ENCODE measurements at places on chromosomes 12 and 14.

DNA sequence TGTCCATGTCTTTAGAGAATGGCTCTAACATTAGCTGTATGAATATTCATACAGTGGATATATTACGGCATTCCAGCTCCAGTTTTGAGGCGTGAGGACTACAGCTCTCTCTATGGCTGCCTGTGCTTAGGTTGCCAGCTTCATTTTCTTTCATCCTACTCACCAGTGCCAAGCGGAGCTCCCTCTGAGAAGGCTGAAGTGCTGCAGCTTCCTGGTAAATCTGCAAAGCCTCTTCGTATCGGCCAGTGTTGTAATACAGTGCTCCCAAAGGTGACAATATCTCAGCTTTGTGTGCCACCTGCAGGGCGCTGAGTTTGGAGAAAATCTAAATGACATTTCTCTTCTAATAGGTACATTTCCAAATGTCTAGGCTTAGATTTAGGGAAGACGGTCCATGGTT, 19.8 kb upstream of the OVCH1 start:
- no peak for DNase-seq

DNA sequence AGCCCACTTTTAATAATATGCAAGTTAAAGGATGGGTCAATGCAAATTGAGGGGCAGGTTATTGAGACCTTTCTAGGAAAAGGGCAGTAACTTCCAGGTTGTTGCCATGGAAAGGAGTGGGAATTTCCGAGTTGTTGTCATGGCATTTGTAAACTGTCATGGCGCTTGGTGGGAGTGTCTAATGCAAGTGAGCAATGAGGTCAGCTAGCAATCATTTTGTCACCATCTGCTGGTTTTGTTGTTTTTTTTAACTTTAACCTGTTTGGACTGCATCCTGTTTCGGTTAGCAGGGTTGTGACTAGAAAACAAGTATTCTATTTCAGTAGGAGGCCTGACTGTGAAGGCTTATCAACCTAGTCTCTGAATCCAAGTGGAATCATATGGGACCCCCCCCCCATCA, 85.8 kb upstream of the TSPAN11 start:
- no peak for DNase-seq

DNA sequence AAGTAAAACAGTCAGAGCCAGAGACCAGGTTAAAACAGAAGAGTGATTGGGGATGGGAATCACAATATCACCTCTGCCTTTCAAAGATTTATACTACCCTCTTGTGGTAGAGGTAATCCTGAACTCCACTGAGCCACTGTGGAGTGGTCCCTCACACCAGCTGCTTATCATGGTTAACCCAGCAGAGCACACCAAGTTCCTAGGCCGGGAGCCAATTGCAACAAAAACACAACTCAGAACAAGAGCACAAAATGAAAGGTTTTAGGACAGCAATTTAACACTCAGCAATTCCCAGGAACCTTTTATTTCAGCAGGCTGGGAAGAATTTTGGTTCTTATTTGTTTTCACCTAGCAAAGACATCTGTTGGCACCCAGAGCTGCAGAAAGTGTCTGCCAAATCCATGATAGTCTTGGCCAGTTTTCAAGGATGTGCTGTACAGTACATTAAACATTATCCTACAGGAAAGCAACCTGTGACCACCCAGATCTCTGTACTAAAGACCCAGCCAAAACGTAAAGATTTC, 220.5 kb upstream of the ATXN7L3B start:
- DNase-seq: no peak

DNA sequence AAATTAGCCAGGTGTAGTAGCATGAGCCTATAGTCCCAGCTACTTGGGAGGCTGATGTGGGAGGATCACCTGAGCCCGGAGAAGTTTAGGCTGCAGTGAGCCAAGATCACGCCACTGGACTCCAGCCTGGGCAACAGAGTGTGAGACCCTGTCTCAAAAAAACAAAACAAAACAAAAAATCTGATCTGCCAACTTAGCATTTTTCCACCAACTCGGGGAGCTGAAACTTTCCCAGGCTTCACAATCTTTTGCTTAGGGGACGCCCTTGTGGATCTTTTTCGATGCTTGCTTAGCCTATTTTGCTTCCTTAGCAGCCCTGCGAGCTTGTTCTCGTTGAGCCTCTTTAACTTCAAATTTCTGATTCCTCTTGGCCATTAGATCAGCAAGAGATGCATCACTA, 13.8 kb downstream of the CCDC177 start:
- no peak for DNase-seq

DNA sequence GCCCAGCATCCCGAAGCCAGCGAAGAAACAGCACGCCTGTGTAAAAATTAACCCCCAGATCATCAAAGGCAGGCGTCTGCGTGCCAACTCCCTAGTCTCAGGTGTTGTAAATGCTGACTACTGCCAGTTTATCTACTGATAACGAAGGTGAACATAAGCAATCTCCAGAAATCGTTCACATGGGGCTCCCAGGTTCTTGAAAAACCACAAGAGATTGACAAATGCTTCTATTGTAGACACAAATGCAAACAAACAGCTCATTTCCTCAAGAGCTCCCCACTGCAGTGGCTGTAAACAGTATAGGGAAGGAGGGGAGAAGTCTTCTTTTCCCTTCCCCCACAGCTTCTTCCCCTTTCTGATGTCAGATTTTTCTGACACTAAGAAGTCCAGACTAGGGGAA, 5.3 kb upstream of the PLEKHG3 start:
- no peak for DNase-seq

- DNase-seq: no peak
These were observed 5.4 kb downstream of the SFSWAP start for GRCh38 chr12:131716282-131716681.

DNA sequence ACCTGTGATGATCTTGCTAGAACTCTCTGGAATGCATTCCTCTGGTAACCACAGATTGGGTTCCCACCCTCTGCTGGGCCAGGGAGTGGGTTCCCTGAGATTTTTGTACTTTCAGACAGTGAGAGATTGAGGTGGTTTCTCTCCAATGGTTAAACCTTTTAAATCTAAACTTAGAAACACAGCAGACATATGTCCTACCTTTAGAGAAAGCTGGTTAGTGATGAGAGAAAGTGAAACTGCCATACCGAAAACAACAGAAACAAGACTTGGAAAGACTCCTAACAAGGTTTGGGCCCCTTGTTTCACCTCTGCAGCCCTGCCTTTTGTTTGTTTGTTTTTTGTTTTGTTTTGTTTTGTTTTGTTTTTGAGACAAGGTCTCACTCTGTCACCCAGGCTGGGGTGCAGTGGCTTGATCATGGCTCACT, 9.7 kb upstream of the SGPP1 start:
- DNase-seq: no peak

- no peak for DNase-seq
These were observed 255.5 kb downstream of the RASSF9 start for GRCh38 chr12:85580562-85581168.

Measured in CD4-positive, alpha-beta T cell treated with Interleukin-12 subunit alpha and Interleukin-12 subunit beta, for 1 hour (primary cell).